ENCODE measurements at places on chromosomes 3 and 15. TPM values are rescaled to one million over a fixed set of nuclear protein-coding genes. Genes with fewer than 3 reads are reported as not detected.

Gene MEIS2
- total RNA-seq = 55.2 TPM

Gene GHRL
- total RNA-seq = not detected

Gene SERPINI2
- total RNA-seq = not detected

Gene TM6SF1
- 0.60 TPM for total RNA-seq

Gene FAIM
- total RNA-seq = 3.1 TPM

All from pericardium fibroblast (primary cell).